Activated CD4-positive, CD25-positive, alpha-beta regulatory T cell (primary cell): ENCODE measurements at places on chromosomes 7 and 10.

DNA sequence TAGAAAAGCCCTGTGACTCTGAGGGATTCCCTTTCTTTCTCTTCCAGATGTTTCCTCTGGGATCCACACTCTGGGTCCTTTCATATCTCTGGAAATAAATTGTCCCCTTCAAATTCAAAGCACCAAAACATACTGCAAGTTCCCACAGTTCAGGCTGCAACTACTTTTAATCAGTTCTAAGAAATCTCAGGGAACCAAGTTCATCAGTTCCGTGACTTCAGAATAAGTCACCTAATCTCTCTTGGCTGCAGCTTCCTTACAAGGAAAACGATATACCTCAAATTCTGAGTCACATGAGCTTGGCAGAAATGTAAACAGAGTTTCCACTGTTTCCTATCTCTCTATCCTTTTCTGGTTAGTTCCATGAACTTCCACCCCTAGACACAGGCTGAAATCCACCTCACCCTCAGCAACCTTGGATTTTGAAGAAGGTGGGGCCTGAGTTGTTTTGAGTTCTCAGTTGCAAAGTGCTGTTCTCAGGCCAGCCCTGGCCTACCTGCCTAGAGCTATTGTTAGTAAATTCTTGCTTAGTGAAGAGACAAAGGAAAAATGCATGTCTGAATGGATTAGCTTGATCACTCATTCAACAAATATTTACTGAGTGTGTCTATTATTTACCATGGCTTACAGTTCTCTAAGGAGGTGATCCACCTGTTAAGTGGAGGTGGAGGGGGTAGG lies 59.3 kb upstream of the IL6 start:
- DNase-seq, result no peak

DNA sequence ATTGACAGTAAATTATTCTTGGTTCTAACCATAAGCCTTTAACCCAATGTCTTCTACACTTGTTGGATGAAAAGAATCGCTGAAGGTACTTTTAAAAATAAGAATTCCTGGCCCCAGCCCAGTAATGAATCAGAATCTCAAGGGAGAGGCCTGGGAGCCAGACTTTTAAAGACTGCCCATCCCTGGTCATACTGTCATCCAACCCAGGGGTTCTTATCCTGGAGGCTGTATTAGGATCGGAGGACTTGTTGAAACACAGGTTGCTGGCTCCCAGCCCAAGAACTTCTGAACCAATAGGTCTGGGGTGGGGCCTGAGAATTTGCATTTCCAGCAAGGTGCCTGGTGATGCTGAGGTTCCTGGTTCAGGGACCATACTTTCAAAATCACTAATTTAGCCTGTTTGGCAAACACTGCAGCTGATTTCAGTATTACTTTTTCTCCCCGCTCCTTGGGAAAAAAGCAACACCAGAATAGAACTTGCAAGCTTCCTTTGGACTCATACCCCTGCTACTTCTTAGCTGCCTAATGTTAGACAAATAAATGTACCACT lies 79.5 kb upstream of the FAM133B start:
- DNase-seq, result no peak

GRCh38 chr7:94298943-94299342 lies 95.8 kb upstream of the COL1A2 start:
- no peak for DNase-seq

- peak; percentile 37 for DNase-seq
These were observed at the start of gene NYAP1 for GRCh38 chr7:100483722-100484672. NYAP1 (plus strand) TSS chr7:100483927; CDS start chr7:100485312, 1,385 bp downstream.

DNA sequence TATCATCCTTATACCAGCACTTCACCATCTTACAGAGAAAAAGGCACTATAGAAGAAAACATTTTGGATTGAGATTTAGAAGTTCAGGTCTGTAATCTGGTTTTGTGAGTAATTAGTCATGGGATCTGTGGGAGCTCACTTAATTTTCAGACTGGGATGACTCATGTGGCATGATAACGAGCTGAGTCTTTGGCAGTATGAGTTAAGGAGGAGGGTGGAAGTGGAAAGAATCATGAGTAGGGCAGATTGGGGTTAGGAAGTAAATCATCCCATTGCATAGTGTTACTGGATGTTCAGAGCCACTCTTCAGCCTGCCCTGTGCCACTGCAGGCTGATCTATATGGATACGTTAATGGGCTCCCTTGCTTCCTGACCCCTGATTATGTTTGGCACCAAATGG lies 64.9 kb downstream of the ZNF92 start:
- DNase-seq, result no peak

DNA sequence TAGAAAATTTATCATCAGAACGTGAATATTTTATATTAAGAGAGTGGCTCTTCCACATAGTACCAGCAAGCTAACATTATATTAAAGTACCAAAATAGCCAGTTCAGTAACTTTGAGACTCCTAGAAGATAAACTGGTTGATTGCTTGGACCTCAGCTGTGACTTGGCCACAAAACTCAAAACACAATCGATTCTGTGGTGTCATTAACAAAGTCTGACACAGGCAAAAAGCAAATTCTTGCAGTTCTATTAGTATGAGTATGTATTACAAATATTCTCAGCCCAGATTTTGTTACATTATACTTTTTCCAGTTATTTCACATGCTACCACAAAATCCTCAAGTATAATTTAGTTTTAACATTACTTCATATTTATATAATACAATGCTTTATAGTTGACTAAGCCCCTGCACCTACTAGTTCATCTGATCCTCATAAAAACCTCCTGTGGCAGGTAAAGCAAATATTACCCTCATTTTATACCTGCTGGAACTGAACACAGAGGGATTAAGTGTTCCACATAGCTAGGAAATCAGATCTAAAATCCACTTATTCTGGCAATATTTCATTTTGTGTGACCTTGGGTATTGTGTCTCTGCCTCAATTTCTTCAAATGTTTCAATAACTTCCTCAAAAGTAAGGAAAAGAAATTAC lies 279.9 kb upstream of the MKLN1 start:
- no peak for DNase-seq

DNA sequence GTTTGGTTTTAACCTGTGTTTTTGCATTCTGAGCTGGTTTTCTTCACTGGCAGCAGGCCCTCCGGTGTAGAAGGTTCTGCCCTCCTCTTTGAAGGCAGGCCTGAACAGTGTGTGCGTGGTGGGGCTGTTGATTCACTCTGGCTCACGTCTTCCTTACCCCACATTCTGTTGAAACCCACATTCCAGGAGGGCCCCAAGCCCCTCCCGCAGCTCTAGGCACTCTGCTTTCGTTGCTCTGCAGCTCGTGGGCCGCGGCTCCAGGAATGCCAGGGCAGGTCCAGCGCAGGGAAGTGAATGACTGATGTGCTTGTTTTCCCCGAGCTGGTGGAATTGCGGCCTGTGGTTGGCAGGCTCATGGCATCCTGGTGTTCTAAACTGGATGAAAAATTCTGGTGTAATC lies 49.0 kb downstream of the HTRA1 start:
- no peak for DNase-seq

GRCh38 chr7:142894112-142894984 lies 8.8 kb upstream of the TRPV6 start:
- no peak for DNase-seq

GRCh38 chr7:30674420-30674819 lies 7.8 kb downstream of the CRHR2 start:
- no peak for DNase-seq

- peak; percentile 30 for DNase-seq
These were observed 20.5 kb upstream of the PITRM1 start for GRCh38 chr10:3192856-3193635.
